ENCODE measurements at places on chromosomes 12 and 14. TPM values are rescaled to one million over a fixed set of nuclear protein-coding genes. Genes with fewer than 3 reads are reported as not detected.

Gene RNF212B
- not detected for total RNA-seq

- DNase-seq: no peak
- peaks cover 17% of the 10 kb centered on the region for H3K36me3 ChIP-seq
- H3K27ac ChIP-seq: peak overlapping the region; percentile 100
- peak overlapping the region; percentile 99 for H3K4me3 ChIP-seq
- H3K4me1 ChIP-seq: peaks cover 42% of the 10 kb centered on the region
- H3K27me3 ChIP-seq: no peaks in the 10 kb centered on the region
Observed at GRCh38 chr12:74538491-74539258, 1.0 kb downstream of the ATXN7L3B start.

- H3K36me3 ChIP-seq: peaks cover 21% of the 10 kb centered on the region
- DNase-seq: no peak
- H3K27me3 ChIP-seq: peaks cover 1% of the 10 kb centered on the region
- peaks cover 6% of the 10 kb centered on the region for H3K4me1 ChIP-seq
- H3K27ac ChIP-seq: no peak overlapping the region
Observed at GRCh38 chr12:116714175-116714574, 23.7 kb downstream of the SPRING1 start.

- DNase-seq: no peak
- H3K4me1 ChIP-seq: peaks cover 8% of the 10 kb centered on the region
- H3K36me3 ChIP-seq: peaks cover 6% of the 10 kb centered on the region
- no peak overlapping the region for H3K4me3 ChIP-seq
Observed at GRCh38 chr14:95741038-95741490, 27.1 kb upstream of the TCL1A start.

DNA sequence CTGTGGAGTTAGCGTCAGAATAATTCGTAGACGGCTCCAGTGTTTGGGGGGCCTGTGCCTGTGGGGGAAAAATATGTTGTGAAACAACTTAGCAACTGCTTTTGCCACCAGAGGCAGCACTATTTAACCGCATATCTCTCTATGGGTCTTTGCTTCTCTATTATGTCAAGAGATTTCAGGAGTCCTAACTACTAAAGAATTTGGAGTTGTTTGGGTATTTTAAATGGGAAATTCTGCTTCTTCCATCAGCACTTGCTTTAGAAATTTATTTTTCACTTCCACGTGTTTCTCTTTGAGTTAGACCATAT lies 594 bp upstream of the CLEC14A start:
- peaks cover 39% of the 10 kb centered on the region for H3K27me3 ChIP-seq
- H3K4me3 ChIP-seq: no peak overlapping the region
- peaks cover 10% of the 10 kb centered on the region for H3K4me1 ChIP-seq
- no peak for DNase-seq

DNA sequence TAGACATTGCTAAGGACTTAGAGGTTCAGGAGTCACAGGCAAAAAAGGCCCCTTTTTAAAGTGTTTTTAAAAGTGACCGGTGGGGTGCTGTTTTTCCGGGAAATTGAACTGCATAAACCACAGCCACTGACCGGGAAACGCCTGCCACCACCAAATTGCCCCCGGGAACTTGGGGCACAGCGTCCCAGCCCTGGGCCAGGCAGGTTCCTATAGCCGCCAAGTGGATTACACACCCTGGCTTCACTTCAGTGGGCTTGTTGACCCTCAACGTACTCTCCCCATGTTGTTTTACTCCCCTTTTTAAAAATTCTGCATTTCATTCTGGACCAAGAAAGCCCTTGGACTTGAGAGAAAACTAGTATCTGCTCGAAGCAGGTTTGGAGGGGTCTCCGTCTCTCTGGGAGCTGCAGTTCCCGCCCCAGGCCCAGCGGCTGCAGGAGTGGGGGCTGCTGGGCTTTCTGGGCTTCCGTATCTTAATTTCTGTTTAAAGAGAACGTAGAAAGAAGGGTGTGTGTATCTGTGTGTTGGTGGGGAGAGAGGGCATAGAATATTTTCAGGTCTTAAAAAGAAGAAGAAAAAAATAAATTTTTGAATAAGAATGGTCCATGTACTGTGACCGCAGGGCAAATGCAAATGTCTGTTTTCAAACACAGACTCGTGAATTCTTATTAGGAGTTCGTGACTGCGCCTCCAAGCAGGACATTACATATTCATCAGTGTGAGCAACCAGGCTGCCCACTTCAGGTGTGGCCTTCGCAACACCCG lies 82.9 kb downstream of the PAPOLA start:
- H3K4me1 ChIP-seq: peaks cover 12% of the 10 kb centered on the region
- no peaks in the 10 kb centered on the region for H3K36me3 ChIP-seq

Measured in natural killer cell treated with Interleukin-12 subunit alpha and Interleukin-12 subunit beta and Interleukin-15 and Interleukin-18, amount 100 ng/mL, for 72 hours (primary cell).